ENCODE measurements at places on chromosomes 6 and 20. TPM values are rescaled to one million over a fixed set of nuclear protein-coding genes. Genes with fewer than 3 reads are reported as not detected.

The PLEKHG1 gene
- 5.6 TPM for polyA plus RNA-seq

The EDEM2 gene
- 40.8 TPM for polyA plus RNA-seq

The PHACTR1 gene
- 6.1 TPM for polyA plus RNA-seq

The MAS1 gene
- not detected for polyA plus RNA-seq

The EYS gene
- polyA plus RNA-seq = 0.68 TPM

The MAP1LC3A gene
- 77.1 TPM for polyA plus RNA-seq

The EPPIN gene
- not detected for polyA plus RNA-seq

The WFDC10B gene
- 0.62 TPM for polyA plus RNA-seq

The PSMF1 gene
- 126 TPM for polyA plus RNA-seq

The UNC5CL gene
- polyA plus RNA-seq = 41.3 TPM

The PSORS1C2 gene
- polyA plus RNA-seq = not detected

- DNase-seq = no peak
Observed at GRCh38 chr6:61751986-61752385, 534.0 kb downstream of the KHDRBS2 start.

DNA sequence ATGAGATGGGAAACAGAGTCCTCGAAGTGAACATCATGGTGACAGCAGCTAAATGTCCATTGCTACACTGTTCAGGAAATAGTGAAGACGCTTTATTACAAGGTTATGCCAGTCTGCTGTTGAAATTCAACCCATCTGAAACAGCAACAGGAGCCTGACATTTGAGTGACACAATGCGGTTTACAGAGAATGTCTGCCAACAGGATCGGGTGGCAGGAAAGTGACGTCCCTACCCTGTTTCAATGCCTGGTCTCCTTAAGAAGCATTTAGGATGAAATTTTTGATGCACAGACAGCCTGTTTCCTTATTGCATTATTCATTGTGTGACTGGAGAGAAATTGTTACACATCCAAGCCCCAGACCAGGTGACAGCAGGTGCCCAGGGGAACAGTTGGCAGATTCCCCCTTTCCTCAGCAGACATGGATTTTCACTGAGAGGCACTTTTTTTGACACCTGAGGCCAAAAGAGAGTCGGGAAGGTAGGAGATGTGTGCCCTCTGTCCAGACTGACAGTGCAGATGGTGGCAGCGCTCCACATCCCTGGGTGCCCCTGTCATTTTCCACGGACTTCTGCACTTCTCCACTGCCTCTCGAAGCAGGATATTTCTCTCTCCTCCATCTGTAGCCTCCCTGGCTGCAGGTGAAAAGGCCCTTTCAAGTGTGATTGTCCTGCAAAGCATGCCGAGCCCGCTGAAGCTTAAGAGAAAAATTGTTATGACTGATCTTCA, 87.9 kb downstream of the BFSP1 start:
- no peak for DNase-seq

DNA sequence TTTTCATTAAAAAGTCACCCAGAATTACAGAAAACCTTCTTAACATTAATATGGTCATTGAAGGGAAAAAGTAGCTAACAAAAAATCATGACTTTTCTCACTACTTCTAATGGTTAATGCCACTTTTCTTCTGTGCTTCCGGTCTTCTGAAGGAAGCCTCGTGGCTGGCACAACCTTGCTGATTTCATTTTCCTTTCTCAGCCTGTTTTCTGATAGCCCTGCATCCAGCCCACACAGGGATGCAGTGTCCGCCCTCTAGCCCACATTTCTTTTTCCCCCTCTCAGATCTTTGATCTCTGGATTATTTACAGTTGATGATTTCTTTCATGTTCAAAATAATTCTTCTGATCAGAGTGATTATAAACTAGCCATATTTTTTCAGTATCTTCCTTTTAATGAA, 655.4 kb upstream of the EPHA7 start:
- no peak for DNase-seq

GRCh38 chr20:21873291-21873690, 167.8 kb downstream of the PAX1 start:
- no peak for DNase-seq

DNA sequence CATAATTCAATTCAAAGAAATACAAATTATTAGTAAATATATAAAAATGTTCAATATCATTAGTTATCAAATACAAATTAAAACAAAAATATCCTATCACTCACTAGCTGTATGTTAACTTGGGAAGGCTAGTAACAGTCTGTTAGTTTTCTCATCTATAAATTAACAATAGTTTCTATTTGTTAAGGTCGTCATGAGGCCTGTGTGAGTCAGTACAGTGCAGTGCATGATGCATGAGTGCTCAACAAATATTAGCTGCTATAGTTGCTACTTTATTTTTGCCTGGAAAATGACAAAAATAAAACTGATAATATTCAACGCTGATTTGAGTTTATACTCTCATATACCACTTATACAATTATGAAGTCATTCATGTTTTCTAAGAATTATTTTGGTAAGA, 401.6 kb upstream of the RUNX2 start:
- DNase-seq = no peak

- no peak for DNase-seq
Observed at GRCh38 chr20:12528591-12529041, 480.2 kb upstream of the SPTLC3 start.

DNA sequence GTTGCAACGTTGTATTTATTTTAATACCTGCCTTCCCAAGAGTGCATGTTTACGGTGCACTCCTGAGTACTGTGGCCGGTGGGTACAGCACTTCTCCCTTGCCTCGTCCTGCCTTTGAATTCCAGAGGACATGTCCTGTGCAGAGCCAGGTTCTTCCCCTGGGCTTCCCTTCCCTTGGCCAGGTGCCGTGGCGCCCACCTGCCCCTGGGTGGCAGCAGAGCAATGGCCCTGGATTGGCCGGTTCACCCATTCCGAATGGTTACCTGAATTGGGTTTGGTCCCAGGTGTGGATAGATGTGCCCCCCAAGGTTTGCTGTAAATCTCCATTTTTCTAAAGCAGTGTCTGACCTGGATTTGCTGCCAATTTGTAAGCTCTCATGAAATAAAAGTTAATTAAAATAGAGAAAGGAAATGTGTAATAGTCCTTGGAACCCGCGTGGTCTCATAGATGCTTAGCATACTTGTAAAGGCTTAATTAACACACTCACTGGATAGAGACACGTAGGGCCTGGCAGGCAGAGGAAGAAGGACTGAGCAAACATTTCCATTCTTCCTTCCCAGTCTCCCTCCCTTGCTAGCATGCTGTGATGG, 40.6 kb downstream of the DTD1 start:
- DNase-seq = peak; percentile 32

GRCh38 chr6:16171400-16171799, 42.5 kb downstream of the MYLIP start:
- no peak for DNase-seq

GRCh38 chr6:104281370-104281769, 578.3 kb downstream of the HACE1 start:
- no peak for DNase-seq

- peak; percentile 77 for DNase-seq
Observed at GRCh38 chr6:15441215-15441868, 195.5 kb downstream of the JARID2 start.

DNA sequence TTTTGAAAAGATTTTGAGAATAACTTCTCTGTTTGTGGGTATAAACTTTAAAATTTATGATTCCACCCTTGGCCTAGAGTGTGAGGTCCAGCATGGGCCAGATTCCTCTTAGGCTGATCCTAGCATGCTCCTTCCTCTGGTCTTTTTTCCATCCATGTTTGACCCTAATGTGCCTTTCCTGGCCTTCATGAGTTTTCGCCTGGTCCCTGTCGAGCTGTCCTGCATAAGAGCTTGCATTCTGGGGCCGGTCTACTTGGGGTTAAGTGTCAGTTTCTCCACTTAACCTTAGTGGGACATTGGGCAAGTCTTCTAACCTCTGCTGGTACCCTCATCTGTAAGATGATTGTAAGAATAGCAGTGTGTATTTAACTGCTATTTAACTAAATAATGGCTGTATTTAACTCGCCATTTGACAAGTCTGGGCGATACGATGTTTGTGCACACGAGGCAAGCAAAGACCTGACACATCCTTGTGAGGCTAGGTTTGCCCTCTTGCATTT, 40.7 kb upstream of the TAGAP start:
- DNase-seq = no peak

GRCh38 chr6:1950631-1951030, 294.8 kb downstream of the GMDS start:
- DNase-seq = no peak

GRCh38 chr6:54910431-54910884, 63.9 kb downstream of the FAM83B start:
- DNase-seq = peak; percentile 10

DNA sequence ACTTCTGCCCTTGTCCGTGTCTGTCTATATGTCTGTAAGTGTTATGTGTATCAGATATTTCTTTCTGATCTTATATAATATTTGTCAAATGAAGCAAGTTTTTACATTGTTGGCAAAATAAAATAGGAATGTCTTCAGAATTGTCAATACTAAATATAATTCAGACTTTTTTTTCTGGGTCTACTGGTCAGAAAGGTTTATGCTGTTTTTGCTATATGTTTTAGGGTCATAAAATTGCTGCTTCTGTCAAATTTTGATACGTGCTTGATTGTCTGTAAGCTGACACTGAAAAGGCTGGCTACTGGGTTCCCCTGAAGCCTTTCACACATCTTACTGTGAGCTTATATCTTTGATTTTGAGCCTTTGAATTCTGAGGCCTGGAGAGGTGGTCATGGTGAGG, 20.1 kb downstream of the LGSN start:
- no peak for DNase-seq

DNA sequence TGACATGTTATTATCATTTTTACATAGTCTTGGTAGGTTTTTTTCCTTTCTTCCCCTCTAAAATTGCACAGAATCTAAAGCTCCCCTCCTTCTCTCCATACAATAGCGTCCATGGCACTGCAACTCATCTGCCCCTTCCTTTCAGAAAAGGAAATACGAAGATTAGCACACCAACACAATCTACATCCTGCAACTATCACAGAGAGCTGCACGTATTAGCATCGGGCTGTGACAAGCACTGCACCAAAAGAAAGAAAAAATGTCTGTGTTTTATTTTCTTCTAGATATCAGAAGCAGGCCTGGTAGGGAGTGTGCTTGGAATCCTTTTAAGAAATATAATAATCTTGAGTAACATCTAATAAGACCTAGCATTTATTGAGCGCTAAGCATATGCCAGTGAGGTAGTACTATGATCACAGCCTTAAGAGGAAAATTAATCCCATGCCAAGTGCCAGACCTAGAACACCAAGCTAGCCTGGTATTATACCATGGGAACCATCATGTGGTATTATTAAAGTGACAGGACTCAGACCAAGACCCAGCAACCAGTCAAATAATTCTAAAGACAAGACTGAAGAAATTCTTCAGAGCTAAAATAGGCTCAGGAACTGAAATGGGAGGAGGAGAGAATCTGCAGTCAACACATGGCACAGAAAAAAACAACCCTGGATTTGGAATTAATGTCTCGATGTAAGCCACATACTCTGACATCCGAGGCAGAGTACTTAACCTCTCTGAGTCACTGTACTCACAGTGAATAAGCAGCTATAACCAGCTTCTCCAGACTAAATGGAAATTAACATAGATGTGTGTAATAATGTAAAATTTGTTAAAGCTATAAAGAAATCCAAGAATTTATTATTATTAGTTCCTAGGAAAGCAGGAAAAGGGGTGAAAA, 124.3 kb downstream of the IPCEF1 start:
- no peak for DNase-seq

DNA sequence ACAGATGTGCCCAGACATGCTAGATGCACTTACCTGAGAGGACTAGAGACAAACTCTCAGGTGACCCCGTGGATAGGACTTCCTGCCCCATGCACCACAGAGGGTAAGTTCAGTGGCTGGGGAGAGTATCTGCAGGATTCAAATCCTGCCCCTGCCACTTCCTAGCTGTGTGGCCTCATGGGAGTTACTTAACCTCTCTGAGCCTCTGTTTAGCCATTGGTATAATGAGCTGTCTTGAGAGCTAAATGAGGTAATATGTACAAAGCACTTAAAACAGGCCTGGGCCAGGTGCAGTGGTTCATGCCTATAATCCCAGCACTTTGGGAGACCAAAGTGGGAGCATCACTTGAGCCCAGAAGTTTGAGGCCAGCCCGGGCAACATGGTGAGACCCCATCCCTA, 59.3 kb downstream of the GRM4 start:
- DNase-seq = no peak

- no peak for DNase-seq
Observed at GRCh38 chr20:23061262-23061661, 11.8 kb upstream of the THBD start.

GRCh38 chr20:57724610-57725405, 15.0 kb upstream of the PMEPA1 start:
- DNase-seq = no peak

DNA sequence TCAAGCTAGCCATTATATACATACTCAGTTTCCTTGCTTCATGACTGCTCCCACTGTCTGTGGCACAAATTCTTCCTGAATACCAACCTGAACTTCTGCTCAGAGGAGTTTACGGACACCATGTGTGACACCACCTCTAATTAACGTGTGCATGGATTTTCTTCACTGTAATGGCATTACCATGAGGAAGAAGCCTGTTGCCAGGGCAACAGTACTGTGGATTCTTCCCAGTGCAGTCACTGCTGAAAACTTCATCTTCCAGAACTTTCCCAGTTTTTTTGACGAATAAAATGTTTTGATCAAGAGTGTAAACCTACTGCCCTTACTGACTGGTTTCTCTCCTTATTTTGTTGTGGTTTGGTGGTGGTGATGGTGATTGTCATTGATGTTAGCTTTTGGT, 444.3 kb upstream of the NRSN1 start:
- no peak for DNase-seq

DNA sequence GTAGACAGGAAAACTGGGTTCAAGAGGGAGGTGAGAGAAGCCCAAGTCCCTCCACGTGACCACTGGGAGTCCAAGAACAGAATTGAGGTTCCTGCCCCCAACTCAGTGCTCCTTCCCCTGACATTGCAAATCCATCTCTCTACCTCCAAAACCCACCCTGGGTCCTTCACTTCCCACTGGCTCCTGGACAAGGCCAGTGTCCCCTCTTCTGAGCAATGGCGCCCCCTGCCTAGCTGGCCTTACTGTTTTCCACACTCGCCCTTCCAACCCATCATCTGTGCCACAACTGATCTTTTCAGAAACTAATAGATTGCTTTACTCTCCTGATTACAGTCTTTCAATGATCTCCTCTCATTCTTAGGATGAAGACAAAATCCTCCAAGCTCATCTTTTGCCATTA, 200.3 kb downstream of the ANKRD60 start:
- no peak for DNase-seq

- DNase-seq = no peak
Observed at GRCh38 chr6:67933278-67933677, 701.8 kb upstream of the ADGRB3 start.

DNA sequence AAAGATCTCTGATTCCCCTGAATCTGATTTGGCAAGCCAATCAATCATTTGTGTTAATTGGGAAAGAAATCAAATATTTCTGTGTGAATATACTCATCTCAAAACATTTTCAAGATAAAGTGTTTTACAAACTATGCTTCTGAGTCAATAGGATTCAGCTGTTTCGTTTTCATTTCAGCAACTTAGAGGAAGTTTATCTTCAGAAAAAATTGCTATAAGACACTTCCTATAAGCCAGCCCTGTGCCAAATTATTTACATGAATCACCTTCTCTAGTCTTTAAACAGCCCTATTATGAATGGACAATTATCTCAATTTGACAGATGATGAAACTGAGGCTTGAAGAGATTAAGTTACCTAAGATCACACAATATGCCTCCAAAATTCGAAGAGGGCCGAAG, 10.9 kb downstream of the DEFB129 start:
- no peak for DNase-seq

- no peak for DNase-seq
Observed at GRCh38 chr6:24543683-24544082, 48.9 kb downstream of the ALDH5A1 start.

GRCh38 chr6:167090171-167090570, 32.7 kb upstream of the CCR6 start:
- no peak for DNase-seq

- DNase-seq = no peak
Observed at GRCh38 chr20:18802012-18802634, 11.5 kb upstream of the SCP2D1 start.
